ENCODE measurements at places on chromosomes 7 and 10. TPM values are rescaled to one million over a fixed set of nuclear protein-coding genes. Genes with fewer than 3 reads are reported as not detected.

The CYP3A7 gene
- polyA plus RNA-seq = 311 TPM

The TLX1 gene
- polyA plus RNA-seq = 0.68 TPM

- H3K27me3 ChIP-seq = peaks cover 94% of the 10 kb centered on the region
- H3K36me3 ChIP-seq = no peaks in the 10 kb centered on the region
- H3K27ac ChIP-seq = no peak within 1 kb of the TSS
- H3K4me1 ChIP-seq = peaks cover 6% of the 10 kb centered on the region
- peak; percentile 78 for DNase-seq
Observed at GRCh38 chr10:89207181-89207800, at the start of gene CH25H. Gene CH25H, minus strand, starts transcription at chr10:89207317. Its CDS starts 25 bp downstream, at chr10:89207292.

The SPACDR gene
- not detected for polyA plus RNA-seq

DNA sequence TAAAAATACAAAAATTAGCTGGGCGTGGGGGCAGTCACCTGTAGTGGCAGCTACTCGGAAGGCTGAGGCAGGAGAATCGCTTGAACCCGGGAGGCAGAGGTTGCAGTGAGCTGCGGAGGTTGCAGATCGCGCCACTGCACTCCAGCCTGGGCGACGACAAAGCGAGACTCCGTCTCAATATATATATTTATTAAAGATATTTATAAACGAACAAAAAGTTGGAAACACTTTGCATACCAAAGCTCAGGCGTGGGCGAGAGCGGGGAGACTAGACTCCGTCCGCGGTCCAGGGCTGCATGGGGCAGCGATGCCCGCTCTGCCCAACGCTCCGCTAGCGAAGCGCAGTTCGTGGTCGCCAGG is 7.9 kb upstream of the CRYGN start:
- no peak overlapping the region for H3K27ac ChIP-seq
- peak overlapping the region; percentile 25 for H3K4me3 ChIP-seq
- H3K36me3 ChIP-seq = no peaks in the 10 kb centered on the region
- no peak for DNase-seq
- no peaks in the 10 kb centered on the region for H3K27me3 ChIP-seq

DNA sequence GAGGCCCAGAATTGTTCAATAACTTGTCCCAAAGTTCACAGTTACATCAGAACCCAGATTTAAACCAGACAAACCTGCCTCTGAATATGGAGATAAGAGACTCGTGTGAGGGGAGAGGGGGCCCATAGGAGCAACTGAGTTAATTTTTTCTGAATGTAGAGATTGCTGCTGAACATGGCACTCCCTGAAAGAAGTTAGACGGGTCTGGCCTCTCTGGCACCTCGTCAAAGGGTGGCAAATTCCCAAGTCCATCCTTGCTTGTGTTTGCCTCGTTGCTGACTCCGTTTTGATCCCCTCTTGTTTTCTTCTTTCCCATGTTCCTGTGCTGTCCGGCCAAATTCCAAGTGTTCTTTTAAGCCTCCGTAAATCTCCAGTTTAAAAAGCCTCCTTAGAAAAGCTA is 35.2 kb upstream of the YAE1 start:
- no peak overlapping the region for H3K27ac ChIP-seq
- no peak overlapping the region for H3K4me3 ChIP-seq
- no peaks in the 10 kb centered on the region for H3K27me3 ChIP-seq
- peak; percentile 25 for DNase-seq

DNA sequence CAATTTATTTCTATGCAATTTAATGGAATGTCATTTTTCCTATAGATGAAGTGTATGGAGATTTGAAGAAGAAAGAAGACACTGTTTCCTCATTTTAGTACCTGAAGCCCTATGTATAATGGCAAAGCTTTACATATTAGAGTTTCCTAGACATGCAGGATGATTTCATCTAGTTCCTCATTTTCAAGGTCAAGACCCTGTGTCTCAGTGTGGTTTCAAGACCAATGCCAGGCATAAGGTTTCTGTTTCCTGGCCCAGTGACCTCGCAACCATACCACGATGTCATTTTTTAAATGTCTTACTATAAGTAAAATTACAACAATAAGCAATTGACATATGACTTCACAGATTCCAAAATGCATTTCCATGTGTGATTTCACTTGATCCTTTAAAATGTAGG is 336.5 kb upstream of the PRKCQ start:
- no peaks in the 10 kb centered on the region for H3K27me3 ChIP-seq
- H3K4me1 ChIP-seq = peaks cover 3% of the 10 kb centered on the region
- DNase-seq = no peak
- H3K36me3 ChIP-seq = no peaks in the 10 kb centered on the region
- H3K4me3 ChIP-seq = no peak overlapping the region

The MMP21 gene
- polyA plus RNA-seq = 0.22 TPM

DNA sequence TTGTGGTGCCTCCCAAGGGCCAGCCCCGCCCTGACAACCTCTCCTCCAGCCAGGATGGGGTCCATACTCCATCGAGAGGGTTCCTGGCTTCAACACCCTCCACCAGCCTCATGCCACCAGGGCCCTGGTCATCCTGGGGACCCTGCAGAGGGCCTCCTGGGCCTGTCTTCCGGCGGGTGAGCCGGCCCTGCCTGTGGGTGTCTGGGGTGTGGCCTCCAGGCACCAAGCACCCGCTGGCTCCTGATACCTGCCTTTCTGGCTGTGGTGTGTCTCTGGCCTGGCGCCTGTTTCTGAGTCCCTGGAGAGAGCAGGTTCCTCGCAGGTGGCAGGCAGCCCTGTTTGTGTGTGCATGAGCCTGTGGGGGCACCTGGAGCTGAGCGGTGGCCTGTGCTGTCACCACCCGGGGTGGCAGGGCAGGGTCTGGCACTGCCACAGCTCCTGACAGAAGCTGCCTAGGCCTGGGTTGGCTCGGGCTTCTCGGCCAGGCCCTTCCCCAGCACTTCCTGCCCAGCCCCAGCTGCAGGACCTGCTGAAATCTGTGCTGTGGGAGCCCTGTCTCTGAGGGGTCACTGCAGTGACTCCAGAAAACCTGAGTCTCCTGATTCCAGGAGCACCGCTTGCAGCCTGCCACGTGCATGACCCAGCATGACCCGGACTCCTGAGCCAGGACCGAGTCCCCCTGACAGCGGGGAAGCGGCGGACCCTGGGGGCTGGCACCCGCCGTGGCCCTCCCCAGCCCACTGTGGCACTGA is 18.4 kb downstream of the ADAM8 start:
- no peaks in the 10 kb centered on the region for H3K27me3 ChIP-seq
- H3K4me3 ChIP-seq = no peak overlapping the region
- DNase-seq = no peak
- H3K36me3 ChIP-seq = no peaks in the 10 kb centered on the region
- no peak overlapping the region for H3K27ac ChIP-seq

DNA sequence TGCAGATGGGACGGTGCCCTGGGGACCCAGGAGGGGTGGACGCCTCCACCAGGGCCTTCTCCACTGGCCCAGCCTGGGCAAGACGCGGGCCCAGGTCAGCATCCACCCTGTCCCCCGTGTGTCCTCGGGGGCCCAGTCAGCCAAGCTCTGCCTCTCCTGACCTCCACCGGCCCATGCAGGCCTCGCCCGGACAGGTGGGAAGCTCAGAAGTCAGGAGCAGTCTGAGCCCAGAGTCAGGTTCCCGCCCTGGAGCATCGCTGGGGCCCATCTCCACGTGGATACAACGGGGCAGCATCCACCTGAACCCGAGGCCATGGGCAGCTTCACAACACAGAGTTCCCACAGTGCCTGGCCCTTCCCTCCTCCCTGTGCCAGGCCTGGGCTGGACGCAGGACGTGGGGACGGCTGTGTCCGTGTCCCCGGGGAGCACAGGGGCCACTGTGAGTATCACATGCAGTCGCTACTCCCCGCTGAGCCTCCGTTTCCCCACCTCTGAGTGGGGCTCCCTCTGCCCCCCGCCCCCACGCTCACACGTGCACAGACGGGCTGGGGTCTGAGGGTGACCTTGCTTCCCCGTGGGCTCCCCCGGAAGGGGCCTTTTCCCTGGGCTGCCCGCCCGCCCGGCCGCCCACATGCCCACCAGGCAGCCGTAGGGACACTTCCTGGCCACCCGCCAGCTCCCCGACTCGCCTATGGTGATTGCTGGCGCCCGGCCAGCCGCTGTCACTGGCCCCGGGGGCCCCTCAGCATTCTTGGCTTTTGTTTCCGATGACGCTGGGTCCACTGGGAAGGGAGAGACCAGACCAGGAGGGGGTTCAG is 64.3 kb downstream of the PDGFA start:
- H3K4me3 ChIP-seq = no peak overlapping the region
- no peaks in the 10 kb centered on the region for H3K36me3 ChIP-seq
- peak; percentile 81 for DNase-seq
- no peak overlapping the region for H3K27ac ChIP-seq
- H3K4me1 ChIP-seq = peaks cover 25% of the 10 kb centered on the region

- H3K27ac ChIP-seq = no peak overlapping the region
- no peaks in the 10 kb centered on the region for H3K36me3 ChIP-seq
- no peaks in the 10 kb centered on the region for H3K4me1 ChIP-seq
- no peak overlapping the region for H3K4me3 ChIP-seq
- no peak for DNase-seq
Observed at GRCh38 chr7:135240441-135240840, 6.8 kb downstream of the STRA8 start.

- no peak overlapping the region for H3K27ac ChIP-seq
- DNase-seq = peak; percentile 54
- no peaks in the 10 kb centered on the region for H3K27me3 ChIP-seq
- no peaks in the 10 kb centered on the region for H3K4me1 ChIP-seq
- H3K36me3 ChIP-seq = no peaks in the 10 kb centered on the region
Observed at GRCh38 chr7:93055543-93056107, 62.2 kb downstream of the SAMD9 start.

DNA sequence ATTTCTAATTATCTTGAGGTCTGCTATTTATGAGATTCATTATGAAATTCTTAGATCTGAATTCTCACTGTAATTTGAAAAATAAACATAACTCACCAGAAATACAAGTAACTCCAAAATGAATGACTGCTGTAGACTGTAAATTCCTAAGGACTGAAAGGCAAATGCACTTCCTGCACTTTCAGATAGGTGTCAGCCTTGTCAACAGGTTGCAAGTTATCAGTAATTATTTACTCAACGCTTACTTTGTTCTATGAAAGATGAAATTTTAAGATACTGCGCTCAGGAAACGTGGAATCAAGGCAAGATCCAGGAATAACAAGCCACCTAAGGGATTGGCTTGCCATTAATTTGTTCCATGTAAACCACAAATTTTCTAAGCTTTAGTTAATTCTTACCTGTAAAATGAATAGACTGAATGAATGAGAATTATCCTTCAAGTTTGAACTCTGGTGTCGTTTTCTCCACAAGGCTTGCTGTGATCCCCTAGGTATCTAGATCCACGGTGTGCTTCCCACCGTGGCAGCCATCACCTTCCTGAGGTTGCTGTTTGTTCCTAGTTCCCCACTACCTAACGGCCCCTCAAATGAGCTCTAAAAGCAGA is 12.6 kb downstream of the DHX32 start:
- H3K4me1 ChIP-seq = no peaks in the 10 kb centered on the region
- no peaks in the 10 kb centered on the region for H3K36me3 ChIP-seq
- no peak overlapping the region for H3K27ac ChIP-seq
- peak; percentile 58 for DNase-seq

The OSBPL3 gene
- polyA plus RNA-seq = 11.4 TPM

DNA sequence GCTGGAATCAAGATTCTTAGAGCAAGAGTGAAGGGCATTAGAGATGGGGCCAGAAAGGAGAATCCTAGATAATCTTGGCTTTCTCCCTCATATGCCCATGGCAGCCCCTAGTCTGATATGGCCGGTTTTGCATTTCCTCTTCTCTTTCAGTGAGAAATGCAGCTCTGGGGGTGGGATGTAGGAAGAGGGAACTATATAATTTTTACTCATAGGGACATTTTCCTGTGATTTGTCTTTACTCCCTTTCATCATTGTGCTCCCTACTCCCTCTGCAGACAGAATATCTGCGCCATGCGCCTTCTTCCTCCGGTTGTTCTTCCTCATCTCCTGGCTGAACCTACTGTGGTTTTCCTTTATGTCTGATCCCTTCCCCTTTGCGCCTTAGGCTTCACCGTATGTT is 16.8 kb upstream of the CHCHD1 start:
- peaks cover 5% of the 10 kb centered on the region for H3K36me3 ChIP-seq
- no peak overlapping the region for H3K27ac ChIP-seq
- H3K4me1 ChIP-seq = no peaks in the 10 kb centered on the region
- H3K27me3 ChIP-seq = no peaks in the 10 kb centered on the region
- DNase-seq = no peak
- H3K4me3 ChIP-seq = no peak overlapping the region

- no peaks in the 10 kb centered on the region for H3K27me3 ChIP-seq
Observed at GRCh38 chr7:1015196-1016121, 28.9 kb upstream of the GPR146 start.

- DNase-seq = no peak
- no peaks in the 10 kb centered on the region for H3K27me3 ChIP-seq
- no peaks in the 10 kb centered on the region for H3K36me3 ChIP-seq
- H3K4me1 ChIP-seq = no peaks in the 10 kb centered on the region
- H3K27ac ChIP-seq = no peak overlapping the region
- H3K4me3 ChIP-seq = no peak overlapping the region
Observed at GRCh38 chr10:26909753-26910152, 49.0 kb upstream of the ABI1 start.

GRCh38 chr7:101217388-101218235 is at the start of the genes PLOD3 and ZNHIT1:
Gene PLOD3, minus strand, starts transcription at chr7:101217581. Its CDS starts 307 bp downstream, at chr7:101217274.
Gene ZNHIT1, plus strand, starts transcription at chr7:101218165. Its CDS starts 31 bp downstream, at chr7:101218196.
- H3K27me3 ChIP-seq = no peaks in the 10 kb centered on the region
- DNase-seq = peak; percentile 100
- H3K36me3 ChIP-seq = no peaks in the 10 kb centered on the region
- peaks cover 21% of the 10 kb centered on the region for H3K4me1 ChIP-seq
- peak within 1 kb of the TSS; percentile 92 for H3K27ac ChIP-seq

DNA sequence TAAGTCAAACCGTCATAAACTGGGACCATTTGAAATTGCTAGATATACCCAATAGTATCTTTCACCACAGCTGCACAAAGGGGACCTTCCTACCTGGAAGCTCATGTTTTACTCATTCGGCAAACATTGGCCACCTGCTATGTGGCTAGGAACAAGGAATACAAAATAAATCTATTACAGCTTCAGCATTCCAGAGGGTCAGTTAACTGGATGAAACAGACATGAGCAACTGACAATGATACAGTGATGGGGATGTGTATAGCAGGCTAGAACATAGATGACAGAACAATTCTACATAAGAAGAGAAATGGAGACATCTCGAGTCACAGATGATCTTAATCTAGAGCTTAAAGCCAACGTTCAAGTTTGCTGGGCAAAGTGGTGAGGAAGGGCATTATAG is 3.1 kb upstream of the SMURF1 start:
- H3K27ac ChIP-seq = no peak overlapping the region
- no peaks in the 10 kb centered on the region for H3K36me3 ChIP-seq
- no peak for DNase-seq
- no peaks in the 10 kb centered on the region for H3K27me3 ChIP-seq
- H3K4me1 ChIP-seq = no peaks in the 10 kb centered on the region

The PODXL gene
- polyA plus RNA-seq = 84.1 TPM

The NXPH1 gene
- not detected for polyA plus RNA-seq

- no peaks in the 10 kb centered on the region for H3K36me3 ChIP-seq
- peaks cover 23% of the 10 kb centered on the region for H3K4me1 ChIP-seq
- peak; percentile 91 for DNase-seq
- H3K27me3 ChIP-seq = no peaks in the 10 kb centered on the region
- H3K4me3 ChIP-seq = peak within 1 kb of the TSS; percentile 52
- peak within 1 kb of the TSS; percentile 97 for H3K27ac ChIP-seq
Observed at GRCh38 chr7:94394437-94395140, at the start of gene COL1A2. Gene COL1A2, plus strand, starts transcription at chr7:94394895. Its CDS starts 137 bp downstream, at chr7:94395032.

All from hepatocyte (in vitro differentiated cells).